ENCODE measurements at places on chromosomes 5 and 9.
A peak's percentile ranks its signal among the peaks of the same experiment; 100 is the strongest.

- H3K27me3 ChIP-seq = no peaks in the 10 kb centered on the region
- no peak for DNase-seq
- H3K4me3 ChIP-seq = no peak overlapping the region
- no peak overlapping the region for H3K27ac ChIP-seq
- H3K4me1 ChIP-seq = peaks cover 6% of the 10 kb centered on the region
- no peaks in the 10 kb centered on the region for H3K36me3 ChIP-seq
Observed at GRCh38 chr5:149647334-149647733, 66.0 kb downstream of the ARHGEF37 start.

DNA sequence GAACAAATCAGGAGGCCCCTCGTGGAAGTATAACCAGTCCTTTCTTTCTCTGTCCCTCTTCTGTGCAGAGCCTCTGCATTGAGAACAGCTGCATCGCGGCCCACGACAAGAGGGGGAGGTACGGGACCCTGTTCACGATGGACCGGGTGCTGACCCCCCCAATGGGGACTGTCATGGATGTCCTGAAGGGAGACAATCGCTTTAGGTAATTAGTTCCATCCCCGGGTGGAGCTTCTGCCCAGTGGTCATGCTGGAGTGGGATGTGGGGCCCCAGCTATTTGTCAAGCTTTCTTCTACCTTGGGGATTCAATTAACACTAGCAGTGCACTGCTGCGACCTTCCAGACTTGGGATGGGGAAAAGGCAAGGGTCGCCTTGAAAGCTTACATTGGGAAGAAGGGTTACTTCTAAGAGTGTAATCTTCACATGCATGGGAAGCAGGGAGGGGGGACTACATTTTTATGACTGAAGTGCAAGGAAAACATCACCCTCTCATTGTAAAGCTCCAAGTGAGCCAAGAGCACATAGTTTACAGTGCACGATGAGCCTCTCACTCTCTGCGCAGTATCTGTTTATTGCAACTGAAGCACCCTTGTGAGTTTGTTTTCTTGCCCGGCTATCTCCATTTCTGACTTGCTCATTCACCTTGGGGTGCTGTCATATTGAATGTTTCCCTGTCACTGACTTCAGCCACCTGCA is 27.0 kb downstream of the TGFBI start:
- peaks cover 90% of the 10 kb centered on the region for H3K4me1 ChIP-seq
- no peak overlapping the region for H3K4me3 ChIP-seq
- H3K27ac ChIP-seq = peak overlapping the region; percentile 89
- no peaks in the 10 kb centered on the region for H3K27me3 ChIP-seq

DNA sequence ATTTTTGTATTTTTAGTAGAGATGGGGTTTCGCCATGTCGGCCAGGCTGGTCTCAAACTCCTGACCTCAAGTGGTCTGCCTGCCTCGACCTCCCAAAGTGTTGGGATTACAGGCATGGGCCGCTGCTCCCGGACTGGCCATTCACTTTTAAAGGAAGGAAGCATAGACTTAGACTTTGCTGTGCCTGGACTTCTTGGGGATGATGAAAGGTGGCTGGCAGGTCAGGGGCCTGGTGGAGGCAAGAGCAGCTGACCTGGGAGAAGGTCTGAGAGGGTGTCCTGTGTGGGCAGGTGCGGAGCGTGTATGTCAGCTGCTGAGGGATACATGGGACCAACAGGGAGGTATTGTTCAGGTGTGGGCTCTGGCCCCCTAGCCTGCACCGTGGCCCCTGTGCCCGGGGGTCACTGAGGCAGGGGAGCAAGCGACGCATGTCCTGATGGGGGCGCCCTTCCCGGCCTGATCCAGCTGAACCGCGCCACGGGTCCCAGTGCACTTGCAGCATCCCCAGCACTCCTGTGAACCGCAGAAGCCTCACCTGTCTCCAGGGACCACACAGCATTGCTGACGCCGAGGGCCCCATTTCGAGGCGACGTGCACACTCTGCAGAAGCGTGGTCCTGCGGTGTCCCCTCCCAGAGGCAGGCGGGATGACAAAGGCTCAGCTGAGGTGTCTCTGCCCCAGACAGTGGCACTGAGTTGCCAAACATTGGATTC is 23.1 kb downstream of the NDUFS6 start:
- H3K27me3 ChIP-seq = no peaks in the 10 kb centered on the region
- no peak overlapping the region for H3K4me3 ChIP-seq
- no peak overlapping the region for H3K27ac ChIP-seq
- H3K36me3 ChIP-seq = peaks cover 37% of the 10 kb centered on the region

- no peak overlapping the region for H3K4me3 ChIP-seq
- DNase-seq = peak; percentile 2
- no peak overlapping the region for H3K27ac ChIP-seq
Observed at GRCh38 chr9:86187121-86187520, 72.3 kb downstream of the C9orf153 start.

DNA sequence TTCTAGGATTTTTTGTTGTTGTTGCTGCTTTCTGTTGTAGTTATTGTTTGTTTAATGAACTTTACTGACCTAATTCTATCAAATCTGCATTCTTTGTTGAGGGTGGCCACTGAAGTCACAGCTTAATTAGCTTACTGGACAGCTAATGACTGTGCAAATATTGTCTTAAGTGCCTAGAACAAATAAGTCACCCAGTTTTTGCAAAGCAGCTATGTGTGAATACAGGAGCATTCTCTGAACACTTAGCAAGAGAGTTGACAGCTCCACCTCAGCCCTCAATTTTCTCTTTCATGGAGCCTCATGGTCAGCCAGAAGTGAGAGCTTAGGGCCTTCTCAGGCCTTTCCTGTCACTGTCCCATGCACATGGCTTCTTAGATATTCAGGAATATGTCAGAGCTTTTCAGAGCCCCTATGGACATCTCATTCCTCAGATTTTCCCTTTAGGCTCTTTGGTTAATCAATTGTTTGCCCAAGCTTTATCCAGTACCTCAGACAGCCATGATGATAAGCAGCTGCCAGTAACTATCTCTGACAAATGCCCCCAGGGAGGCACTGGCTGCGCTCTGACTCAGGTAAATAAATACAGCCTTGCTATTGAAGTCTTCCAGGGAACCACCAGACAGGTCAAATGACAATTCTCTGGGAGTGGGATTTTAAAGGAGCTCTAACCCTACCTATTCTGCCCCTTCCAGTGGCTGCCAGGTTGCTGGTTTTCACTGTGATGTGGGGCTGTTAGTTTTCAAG is 241.4 kb upstream of the IL12B start:
- no peaks in the 10 kb centered on the region for H3K4me1 ChIP-seq
- no peak for DNase-seq
- H3K27ac ChIP-seq = no peak overlapping the region
- H3K27me3 ChIP-seq = no peaks in the 10 kb centered on the region

- H3K27me3 ChIP-seq = no peaks in the 10 kb centered on the region
- DNase-seq = peak; percentile 7
- no peaks in the 10 kb centered on the region for H3K36me3 ChIP-seq
- H3K4me1 ChIP-seq = peaks cover 19% of the 10 kb centered on the region
Observed at GRCh38 chr9:83322438-83322837, 215.8 kb downstream of the FRMD3 start.

DNA sequence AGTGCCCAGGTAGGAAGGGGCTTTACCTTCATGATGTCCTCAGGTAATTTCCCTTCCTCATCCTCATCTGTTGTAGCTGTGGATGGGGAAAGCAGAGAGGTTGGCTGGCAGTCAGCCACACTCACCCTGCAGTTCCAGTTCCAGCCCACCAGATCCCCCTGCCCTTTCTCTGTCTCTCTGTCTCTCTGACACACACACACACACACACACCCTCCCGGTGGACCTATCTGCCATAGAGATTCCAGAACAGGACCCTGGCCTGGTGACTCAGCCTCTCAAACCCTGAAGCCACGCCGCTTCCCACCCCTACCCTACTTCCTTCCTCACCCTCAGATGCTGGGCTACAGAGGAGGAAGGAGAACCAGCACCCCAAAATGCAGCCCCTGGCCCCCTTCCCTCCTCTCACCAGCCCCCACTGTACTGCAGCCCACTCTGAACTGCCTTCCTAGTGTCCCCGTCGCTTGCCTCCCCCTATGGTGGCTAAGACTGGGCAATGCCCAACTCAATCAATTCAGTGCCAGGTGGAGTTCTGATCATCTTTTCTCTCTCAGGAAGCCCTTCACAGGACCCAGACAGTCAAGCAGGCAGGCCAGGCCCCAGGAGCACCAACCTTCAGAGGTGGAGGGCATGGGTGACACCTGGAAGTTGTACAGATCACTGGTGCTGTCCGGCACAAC is 4.8 kb downstream of the IRF1 start:
- no peak overlapping the region for H3K4me3 ChIP-seq
- H3K36me3 ChIP-seq = peaks cover 46% of the 10 kb centered on the region
- H3K27ac ChIP-seq = no peak overlapping the region
- H3K27me3 ChIP-seq = no peaks in the 10 kb centered on the region
- peaks cover 31% of the 10 kb centered on the region for H3K4me1 ChIP-seq
- no peak for DNase-seq

- no peak overlapping the region for H3K4me3 ChIP-seq
- H3K4me1 ChIP-seq = peaks cover 35% of the 10 kb centered on the region
Observed at GRCh38 chr9:130426883-130427282, 17.9 kb upstream of the ASS1 start.

GRCh38 chr5:6676702-6677101 is 36.5 kb upstream of the TENT4A start:
- no peaks in the 10 kb centered on the region for H3K4me1 ChIP-seq
- H3K27me3 ChIP-seq = no peaks in the 10 kb centered on the region
- no peak for DNase-seq
- no peak overlapping the region for H3K27ac ChIP-seq
- H3K36me3 ChIP-seq = no peaks in the 10 kb centered on the region

GRCh38 chr5:108334225-108334624 is 47.7 kb downstream of the FBXL17 start:
- H3K4me3 ChIP-seq = no peak overlapping the region
- no peak for DNase-seq
- H3K27ac ChIP-seq = no peak overlapping the region
- no peaks in the 10 kb centered on the region for H3K36me3 ChIP-seq
- H3K4me1 ChIP-seq = no peaks in the 10 kb centered on the region

DNA sequence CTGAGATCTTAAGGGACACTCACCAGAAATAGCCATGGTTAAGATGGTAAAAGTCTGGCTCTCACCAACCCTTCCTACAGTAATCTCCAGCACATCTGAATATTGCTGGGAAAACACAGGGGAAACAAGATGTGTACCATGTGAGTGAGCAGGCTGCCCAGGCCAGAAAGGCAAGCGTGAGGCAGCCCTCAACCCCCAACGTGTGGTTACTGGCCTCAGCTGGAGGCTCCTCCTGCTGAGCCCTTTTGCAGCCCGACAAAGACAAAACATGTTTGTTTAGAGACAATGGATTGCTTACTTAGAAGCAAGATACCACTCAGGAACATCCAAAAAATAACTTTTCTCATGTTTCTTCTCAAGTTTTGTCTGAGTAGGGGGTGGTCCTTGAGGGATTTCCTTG is 16.6 kb downstream of the ZFP62 start:
- no peaks in the 10 kb centered on the region for H3K36me3 ChIP-seq
- H3K27ac ChIP-seq = no peak overlapping the region
- DNase-seq = no peak

GRCh38 chr5:142017832-142018427 is 5.1 kb upstream of the GNPDA1 start:
- peaks cover 30% of the 10 kb centered on the region for H3K4me1 ChIP-seq
- no peaks in the 10 kb centered on the region for H3K36me3 ChIP-seq
- H3K27ac ChIP-seq = no peak overlapping the region
- H3K4me3 ChIP-seq = no peak overlapping the region
- no peak for DNase-seq

DNA sequence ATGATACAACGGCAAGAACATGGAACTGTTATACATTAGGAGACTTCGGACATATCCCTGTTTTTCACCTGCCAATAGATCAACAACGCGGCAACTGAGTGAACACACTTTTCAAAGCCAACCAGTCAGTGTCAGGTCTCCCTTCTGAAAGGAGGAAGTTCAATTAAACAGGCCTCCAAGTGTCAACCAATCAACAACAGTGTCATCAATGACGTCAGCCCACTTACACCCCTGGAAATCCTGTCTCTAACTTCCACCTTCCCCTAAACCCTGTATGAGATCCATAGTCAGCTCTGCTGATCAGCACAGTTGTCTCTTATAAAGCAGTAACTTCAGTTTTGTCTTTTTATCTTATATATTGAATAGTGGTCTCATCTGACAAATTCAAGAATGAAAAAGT is 36.6 kb downstream of the DMRT3 start:
- no peaks in the 10 kb centered on the region for H3K27me3 ChIP-seq
- DNase-seq = no peak
- no peak overlapping the region for H3K4me3 ChIP-seq
- H3K4me1 ChIP-seq = no peaks in the 10 kb centered on the region

DNA sequence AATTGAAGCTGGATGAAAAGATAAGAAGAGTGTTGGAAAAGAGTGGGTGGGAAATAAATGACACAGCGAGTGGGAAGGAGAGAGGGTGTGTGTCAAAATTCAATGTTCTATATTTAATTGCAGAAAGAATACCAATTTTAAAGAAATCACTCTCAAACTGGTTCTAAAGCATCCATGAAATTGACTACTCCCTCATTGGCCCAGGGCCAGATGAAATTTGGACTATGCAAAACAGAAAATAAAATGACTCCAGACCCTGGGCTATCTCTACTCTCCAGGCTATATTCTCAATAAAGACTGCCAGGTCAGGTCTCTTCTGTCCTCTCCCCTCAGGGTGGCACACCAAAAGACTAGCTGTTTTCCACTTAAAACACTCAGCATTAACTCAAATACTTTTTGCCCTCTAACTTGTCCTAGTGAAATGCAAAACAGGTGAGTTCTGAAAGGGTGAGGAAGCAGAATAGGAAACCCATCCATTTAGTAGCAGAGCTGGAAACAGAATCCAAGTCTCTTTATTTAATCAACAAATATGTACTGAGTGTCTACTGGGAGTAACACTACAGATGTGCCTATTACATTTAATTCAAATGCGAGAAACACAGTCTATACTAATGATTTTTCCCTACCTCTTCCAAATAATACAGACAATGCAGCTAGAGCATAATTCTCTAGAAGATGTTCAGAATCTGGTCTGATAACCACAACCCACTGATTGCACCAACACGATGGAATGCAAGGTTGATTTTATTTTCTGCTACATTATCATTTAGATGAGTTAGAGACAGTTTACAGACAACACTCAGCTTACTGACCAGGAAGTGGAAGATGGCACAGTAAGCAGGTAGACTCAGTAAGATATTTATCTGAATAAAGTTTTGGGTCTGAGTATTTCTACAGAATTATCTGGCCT is 42.1 kb downstream of the EFCAB9 start:
- H3K27ac ChIP-seq = peak overlapping the region; percentile 65
- peaks cover 2% of the 10 kb centered on the region for H3K36me3 ChIP-seq
- peak overlapping the region; percentile 42 for H3K4me3 ChIP-seq
- H3K27me3 ChIP-seq = no peaks in the 10 kb centered on the region

- no peaks in the 10 kb centered on the region for H3K4me1 ChIP-seq
- H3K27me3 ChIP-seq = no peaks in the 10 kb centered on the region
- DNase-seq = no peak
- H3K27ac ChIP-seq = no peak overlapping the region
- H3K4me3 ChIP-seq = no peak overlapping the region
Observed at GRCh38 chr5:104494083-104494482, 931.5 kb upstream of the NUDT12 start.

GRCh38 chr5:42250-42649 is 49.7 kb upstream of the PLEKHG4B start:
- no peaks in the 10 kb centered on the region for H3K36me3 ChIP-seq
- H3K27me3 ChIP-seq = peaks cover 8% of the 10 kb centered on the region
- H3K4me3 ChIP-seq = no peak overlapping the region
